ENCODE measurements at places on chromosomes 3 and 15.

GRCh38 chr3:24496529-24497482 lies 2.2 kb upstream of the THRB start:
- no peak for DNase-seq

DNA sequence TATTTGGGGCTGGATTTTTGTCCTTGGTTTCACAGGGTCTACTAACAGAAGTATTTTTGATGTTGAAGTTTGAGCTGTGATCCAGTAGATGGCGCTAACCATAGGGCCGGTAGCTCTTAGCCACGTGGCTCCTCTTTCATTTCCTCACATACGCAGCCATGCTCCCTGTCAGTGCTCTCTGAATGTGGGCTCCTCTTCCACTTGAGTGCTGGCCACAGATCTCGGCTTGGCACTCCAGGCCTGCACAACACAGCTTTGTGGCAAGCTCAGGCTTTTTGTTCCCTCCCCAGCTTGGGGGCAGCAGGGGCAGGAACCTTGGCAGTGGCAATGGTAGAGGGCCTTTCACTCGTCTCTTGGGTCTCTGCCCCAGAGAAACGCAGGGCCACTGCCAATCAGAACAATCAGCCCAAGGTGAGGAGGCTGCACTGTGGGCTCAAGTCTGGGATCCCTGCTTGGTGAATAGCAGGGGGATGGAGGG lies 18.6 kb upstream of the DNAAF4 start:
- DNase-seq = peak; percentile 13

GRCh38 chr3:126580746-126581145 lies 22.0 kb upstream of the C3orf22 start:
- DNase-seq = no peak

GRCh38 chr3:141457624-141458236 lies 29.1 kb upstream of the RASA2 start:
- DNase-seq = no peak
